ENCODE measurements at places on chromosomes 5 and 9.

DNA sequence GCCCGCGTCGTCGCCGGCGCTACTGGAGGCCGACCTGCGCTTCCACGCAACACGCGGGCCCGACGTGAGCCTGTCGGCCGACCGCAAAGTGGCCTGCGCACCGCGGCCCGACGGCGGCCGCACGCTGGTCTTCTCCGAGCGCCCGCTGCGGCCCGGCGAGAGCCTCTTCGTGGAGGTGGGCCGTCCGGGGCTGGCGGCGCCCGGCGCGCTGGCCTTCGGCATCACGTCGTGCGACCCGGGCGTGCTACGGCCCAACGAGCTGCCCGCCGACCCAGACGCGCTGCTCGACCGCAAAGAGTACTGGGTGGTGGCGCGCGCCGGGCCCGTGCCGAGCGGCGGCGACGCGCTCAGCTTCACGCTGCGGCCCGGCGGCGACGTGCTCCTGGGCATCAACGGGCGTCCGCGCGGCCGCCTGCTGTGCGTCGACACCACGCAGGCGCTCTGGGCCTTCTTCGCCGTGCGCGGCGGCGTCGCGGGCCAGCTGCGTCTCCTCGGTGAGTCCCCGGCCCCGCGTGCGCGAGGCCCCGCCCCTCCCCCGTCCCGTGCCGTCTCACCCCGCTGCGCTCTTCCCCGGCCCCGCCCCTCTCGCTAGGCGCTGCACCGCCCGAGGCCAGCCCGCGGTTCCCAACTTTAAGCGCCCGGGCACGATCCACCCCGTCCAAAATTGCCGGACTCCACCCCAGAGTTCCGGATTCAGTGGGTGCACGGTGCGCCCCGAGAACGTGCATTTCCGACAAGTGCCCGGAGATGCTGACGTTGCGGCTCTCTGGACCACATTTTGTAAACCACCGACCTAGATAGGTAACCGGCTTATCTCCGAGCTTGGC lies 42.8 kb downstream of the NEURL1B start:
- no peak for DNase-seq

GRCh38 chr5:122694884-122695283 lies 80.0 kb upstream of the SNX2 start:
- no peak for DNase-seq

- no peak for DNase-seq
These were observed 4.3 kb upstream of the FAM169A start for GRCh38 chr5:74870299-74871067.

DNA sequence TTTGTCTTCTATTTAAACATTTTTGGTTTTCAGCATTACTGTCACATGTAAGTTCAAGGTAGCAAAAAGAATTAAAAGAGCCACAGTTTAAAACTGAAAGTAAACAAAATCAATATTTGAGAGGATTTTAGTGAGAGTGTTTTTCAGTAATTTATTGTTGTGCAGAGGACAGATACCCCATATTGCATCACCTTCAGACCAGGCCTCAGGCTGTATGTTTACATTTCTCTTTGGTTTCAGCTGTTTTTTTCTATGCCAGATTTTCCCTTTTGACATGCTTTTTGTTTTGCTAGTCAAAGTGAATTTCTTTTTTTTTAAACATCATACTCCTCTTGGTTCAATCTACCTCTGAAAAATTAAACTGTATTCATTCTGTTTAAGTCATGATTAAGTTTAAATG lies 47.2 kb downstream of the MAST4 start:
- DNase-seq: peak; percentile 3

- no peak for DNase-seq
These were observed 26.0 kb downstream of the MTREX start for GRCh38 chr5:55333811-55334210.

- DNase-seq: no peak
These were observed 184.0 kb downstream of the SLF1 start for GRCh38 chr5:94802450-94802849.
